GM03348 (cell line): ENCODE measurements at places on chromosomes 12 and 14.

DNA sequence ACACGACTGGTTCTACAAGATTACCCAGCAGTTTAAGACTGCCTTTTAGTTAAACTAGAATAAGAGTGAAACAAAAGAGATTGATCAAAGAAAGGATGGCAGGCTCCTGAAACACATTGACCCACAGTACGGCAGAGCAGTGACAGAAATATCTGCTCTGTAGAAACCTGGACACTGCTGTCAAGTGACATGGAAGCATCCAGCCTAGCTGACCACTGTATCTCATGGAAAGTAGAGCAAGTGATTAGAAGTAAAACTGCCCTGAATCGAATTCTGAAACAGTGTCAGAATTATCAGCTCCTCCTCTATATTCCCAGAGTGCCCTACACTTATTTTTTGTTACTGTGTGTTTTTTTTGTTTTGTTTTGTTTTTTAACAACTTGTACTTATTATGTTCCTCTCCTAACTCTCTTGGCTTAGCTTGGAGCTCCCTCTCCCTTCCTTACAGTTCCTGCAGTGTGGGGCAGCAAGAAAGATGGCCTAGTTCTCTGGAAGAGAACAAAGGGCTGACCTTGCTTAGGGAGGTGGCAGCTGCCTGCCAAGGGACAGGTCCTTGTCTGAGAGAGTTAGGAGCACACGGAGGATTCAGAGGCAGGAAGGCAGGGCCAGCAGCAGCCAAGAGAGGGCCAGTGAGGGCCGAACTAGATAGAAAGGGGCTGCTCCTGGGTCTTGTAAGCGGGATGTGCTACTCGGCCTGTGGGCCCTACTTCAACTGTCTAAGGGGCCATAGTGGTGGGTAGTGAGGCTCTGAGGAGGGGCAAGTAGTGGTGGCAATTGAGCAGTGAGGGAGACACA, 97.2 kb downstream of the PTPRR start:
- no peak for DNase-seq

DNA sequence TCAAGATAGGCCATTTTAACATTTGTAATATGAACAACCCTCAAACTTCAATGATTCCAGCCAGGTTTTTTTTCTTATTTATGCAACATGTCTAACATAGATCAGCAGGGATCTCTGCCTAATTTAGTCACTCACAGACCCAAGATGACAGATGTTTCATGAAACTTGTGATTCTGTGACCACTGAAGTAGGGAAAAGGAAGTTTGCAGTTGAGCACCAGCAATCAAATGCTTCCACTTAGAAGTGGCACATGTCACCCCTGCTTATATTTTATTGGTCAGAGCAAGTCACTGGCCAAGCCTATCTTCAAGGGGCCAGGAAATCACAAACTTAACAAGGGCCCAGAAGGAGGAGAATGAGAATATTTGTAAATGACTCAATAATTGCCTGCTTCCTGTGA, 150.6 kb downstream of the BCAT1 start:
- DNase-seq = no peak

DNA sequence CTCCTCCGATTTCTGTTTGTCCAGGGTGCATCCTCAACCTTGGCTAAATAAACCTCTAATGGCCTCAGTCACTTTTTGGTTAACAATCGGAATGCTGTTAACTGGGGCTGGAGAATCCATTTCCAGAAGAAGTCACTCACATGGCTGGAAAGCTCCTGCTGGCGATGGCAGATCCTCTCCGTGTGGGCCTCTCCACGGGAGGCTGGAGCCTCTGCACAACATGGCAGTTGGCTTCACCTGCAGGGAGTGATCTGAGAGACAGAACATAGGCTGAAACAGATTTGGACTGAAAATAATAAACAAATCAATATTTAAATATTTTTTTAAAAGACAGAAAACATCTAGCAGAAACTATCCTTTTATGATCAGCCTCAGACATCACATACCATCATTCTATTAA, 66.8 kb upstream of the FICD start:
- DNase-seq = no peak

- DNase-seq = no peak
Measured at GRCh38 chr12:120150919-120151525, 34.5 kb upstream of the RAB35 start.

- DNase-seq = no peak
Measured at GRCh38 chr12:115378291-115378690, 694.3 kb upstream of the TBX3 start.

DNA sequence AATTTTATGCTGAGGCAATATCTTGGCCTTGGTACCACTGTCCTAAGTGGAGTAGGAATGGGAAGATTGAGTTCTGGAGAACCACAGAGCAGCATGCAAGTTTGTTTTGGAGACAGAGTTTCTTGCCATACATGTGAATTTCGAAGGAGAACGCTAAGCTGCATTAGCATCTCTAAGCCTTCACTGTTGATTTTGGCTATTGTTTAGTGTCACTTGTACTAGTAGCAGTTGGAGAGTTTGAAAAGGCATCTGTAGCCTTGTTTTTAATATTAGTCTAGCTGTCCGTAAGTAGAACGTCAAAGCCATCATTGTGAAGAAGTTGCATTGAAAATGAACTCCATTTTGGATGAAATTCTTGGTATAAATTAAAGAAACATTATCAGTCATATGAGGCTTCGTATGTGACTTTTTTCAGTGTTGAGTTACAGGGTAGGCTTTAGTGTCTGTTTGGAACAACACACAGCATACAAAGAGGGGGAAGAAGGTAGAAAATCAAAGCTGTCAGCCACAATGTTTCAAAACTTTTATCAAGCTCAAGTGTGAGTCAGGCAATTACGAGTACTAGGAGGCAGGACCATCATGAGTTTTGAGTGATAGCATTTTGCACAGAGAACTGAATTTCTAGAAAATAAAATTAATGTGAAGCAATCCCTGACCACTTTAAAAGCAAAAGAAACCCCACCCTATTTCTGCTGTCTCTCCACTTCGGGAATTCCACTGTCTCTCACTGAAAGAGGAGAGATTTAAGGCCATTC, 70.2 kb upstream of the NAV3 start:
- no peak for DNase-seq
